ENCODE measurements at places on chromosomes 1 and 21. TPM values are rescaled to one million over a fixed set of nuclear protein-coding genes. Genes with fewer than 3 reads are reported as not detected.

- DNase-seq, result peak; percentile 20
Observed at GRCh38 chr1:209241487-209241886, 342.0 kb upstream of the CAMK1G start.

GRCh38 chr1:40774266-40774998 lies 9.2 kb upstream of the KCNQ4 start:
- peak; percentile 33 for DNase-seq

Gene SIK1
- total RNA-seq, result 0.69 TPM

DNA sequence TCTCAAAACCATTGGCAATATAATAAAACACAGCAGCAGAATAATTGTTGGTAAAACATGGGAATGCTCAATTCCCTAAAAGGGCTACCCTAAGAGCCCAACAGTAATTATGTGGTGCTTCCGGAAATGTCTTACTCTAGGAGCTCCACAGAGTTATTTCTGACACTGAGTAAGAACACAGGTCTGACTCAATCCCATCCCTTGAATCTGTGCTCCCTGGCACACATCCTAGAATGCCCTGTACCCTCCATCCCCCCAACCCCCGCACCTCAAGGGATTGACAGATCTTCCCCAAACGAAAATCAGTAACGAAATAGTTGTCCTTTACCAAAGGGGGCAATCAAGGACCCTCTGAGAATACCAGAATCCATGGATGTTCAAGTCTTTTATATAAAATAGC lies 71.9 kb downstream of the SMYD2 start:
- DNase-seq, result no peak

DNA sequence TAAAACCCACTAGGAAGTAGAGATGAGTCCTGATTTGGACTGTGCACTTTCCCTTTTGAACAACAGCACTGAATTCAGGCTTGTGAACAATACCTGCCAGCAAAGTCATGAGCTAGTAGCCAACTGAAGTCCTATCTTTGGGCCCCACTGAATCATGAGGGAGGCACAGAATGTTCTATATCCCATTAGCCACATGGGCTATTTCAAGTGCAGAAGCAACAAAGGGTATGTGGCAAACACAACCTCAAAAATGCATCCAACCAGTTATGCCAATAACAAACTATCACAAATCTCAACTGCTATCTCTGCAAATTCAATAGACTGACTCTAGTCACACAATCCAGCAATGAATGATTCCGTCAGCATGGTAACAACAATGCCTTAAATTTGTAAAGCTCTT lies 276.0 kb downstream of the MRPL39 start:
- no peak for DNase-seq

Gene KRTAP7-1
- not detected for total RNA-seq

- peak; percentile 91 for DNase-seq
Observed at GRCh38 chr21:44006017-44006619, 6.0 kb upstream of the TRAPPC10 start.

DNA sequence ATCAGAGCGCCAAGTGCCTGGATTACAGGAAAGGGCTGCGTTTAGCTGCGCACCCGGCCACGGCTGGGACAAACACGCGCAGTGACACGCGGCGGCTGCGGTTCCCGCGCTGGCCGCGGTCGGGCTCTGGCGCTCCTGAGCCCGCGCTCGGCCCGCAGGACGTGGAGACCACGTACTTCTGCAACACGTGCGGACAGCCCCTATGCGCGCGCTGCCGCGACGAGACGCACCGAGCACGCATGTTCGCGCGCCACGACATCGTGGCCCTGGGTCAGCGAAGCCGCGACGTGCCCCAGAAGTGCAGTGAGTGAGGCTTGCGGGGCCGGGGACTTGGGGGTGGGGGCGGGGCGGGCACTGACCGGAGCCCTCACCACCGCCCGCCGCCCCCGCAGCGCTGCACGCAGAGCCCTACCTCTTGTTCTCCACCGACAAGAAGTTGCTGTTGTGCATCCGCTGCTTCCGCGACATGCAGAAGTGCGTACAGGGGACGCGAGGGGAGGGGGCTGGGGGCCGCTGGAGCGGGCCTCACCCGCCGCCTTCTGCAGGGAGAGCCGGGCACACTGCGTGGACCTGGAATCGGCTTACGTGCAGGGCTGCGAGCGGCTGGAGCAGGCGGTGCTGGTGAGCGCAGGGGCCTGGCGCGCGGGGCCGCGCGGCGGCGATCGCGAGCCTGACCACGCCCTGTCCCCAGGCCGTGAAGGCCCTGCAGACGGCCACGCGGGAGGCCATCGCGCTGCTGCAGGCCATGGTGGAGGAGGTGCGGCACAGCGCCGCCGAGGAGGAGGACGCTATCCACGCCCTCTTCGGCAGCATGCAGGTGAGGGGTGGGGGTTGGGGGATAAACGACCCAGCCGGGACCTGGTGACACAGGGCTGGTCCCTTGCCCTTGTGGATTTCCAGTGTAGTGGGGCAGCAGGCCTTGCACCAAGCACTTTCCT lies 3.1 kb downstream of the RNF207 start:
- no peak for DNase-seq

Gene RAB25
- total RNA-seq, result 43.9 TPM

DNA sequence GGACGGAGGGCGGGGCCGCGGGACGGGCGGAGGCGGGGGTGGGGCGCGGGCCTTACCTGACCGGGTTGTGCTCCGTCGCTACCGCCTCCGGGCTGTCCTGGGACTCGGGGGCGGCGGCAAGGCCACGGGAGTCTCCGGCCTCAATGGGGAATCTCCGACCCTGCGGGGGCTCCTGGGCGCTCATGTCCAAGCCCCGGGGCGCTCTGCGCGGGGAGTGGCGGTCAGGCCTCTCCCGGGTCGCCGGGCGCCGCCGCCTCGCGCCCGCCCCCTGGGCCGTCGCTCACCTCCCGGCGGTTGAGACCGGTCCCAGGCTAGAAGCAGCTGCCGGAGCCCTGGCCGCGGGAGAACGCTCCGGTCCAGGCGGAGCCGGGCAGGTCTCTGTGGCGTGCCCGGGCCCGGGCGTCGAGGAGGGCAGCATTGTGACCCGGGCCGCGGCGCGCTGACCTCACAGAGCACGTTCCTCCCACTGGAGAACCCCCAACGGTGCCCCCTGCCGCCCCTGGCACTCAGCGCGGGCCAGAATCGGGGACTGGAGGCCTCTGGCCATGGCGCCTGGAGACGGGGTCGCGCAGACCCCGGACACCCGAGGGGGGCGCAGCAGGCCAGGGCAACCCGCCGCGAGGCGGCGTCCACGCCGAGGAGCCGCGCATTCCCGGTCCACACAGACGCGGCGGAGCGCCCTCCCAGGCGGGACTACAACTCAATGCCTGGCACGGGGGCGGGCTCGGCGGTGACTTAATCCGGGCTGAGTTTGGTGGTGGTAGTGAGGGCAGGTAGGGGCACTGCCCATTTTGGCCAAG lies 411 bp downstream of the FAM229A start:
- no peak for DNase-seq

- peak; percentile 54 for DNase-seq
Observed at GRCh38 chr1:238606896-238607295, 716.2 kb upstream of the ZP4 start.

DNA sequence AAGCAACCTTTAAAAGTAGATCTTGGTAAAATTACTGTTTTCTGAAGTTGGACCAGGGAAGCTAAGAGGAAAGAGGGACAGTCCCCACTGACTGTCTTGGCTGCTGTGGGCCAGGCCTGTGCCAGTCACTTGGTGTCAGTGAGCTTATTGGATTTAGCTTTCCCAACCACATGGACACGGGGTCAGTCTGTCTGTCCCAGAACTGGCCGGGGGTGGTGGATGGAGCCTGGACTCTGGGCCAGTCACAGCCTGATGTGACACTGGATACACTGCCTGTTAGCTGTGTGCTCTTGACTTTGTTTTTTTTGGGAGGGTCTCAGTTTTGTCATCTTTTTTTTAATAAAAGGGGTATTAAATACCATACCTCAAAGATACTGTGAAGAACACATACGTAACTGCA lies 96.7 kb downstream of the GALNT2 start:
- no peak for DNase-seq

Gene OR2M3
- total RNA-seq, result not detected

DNA sequence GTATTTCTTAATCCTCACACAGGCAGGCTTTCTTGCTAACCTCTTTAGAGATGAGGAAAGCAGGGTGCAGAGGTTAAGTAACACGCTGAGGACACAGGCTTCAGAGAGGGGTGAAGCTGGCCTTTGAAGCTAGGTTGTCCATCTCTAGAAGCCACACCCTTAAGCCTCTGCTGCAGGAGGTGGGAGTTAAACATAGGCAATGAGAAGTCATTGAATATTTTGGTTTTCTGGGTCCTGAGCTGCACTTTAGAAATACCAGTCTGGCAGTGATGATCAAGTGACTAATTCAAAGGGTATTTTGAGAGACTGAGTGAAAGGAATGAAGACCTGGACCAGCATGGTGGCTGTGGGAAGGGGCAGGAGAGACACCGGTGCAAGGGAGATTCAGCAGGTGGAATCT lies 9.9 kb downstream of the KCNJ15 start:
- peak; percentile 77 for DNase-seq

GRCh38 chr1:204583909-204584632 lies 67.9 kb downstream of the MDM4 start:
- no peak for DNase-seq

DNA sequence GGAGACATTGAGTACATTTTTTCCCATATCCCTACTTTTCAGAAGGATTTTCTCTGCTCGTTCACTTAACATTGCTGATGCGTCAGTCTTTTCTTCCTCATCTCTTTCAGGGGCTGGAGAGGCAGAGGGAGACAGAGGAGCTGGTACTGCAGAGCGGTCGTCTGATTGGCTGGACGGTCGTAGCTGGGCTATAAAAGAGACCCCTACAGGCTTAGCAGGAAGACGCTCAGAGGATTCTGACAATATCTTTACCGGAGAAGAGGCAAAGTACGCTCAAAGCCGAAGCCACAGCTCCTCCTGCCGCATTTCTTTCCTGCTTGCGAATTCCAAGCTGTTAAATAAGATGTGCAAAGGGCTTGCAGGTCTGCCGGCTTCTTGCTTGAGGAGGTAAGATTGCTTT lies at the start of gene RGS4:
Gene RGS4, plus strand, starts transcription at position 220 of the 400 bp plus-strand sequence. Its CDS starts 124 bp downstream, at position 344.
- peak; percentile 86 for DNase-seq

DNA sequence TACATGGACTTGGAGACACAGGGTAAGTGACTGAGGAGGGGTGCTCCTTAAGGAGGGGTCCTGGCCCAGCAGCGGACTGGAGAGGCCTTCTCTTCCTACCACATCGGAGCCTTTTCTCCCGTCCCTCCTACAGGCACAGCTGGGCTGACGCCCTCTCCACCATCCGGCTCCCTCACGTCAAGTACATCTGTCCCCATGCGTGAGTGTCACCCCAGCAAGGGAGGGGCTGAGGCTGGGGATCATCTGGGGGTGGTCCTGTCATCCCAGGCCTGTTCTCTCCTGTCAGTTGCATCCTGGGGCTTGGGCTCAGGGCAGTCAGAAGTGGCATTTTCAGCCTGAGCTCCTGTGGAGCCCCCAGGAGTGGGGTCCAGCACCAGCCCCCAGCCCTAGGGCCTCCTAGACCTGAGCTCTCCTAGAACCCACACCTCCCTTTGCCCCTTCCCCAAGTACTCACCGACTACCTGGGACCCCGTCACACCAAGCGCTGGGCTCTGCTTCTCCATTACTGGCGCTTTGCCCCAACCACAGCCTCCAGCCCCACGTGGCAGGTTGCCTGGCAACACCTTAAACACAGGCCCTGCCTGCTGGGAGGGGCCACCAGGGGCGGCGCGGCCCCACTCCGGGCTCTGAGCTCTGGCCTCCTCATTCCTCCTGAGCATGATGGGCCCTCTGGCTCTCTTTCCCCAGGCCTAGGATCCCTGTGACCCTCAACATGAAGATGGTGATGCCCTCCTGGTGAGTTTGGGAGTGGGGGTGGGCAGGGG lies 2.3 kb downstream of the LYPLA2 start:
- peak; percentile 44 for DNase-seq

- DNase-seq, result no peak
Observed at GRCh38 chr1:113557187-113557586, 166.9 kb downstream of the MAGI3 start.

GRCh38 chr1:91821126-91821868 lies 64.7 kb downstream of the TGFBR3 start:
- no peak for DNase-seq

DNA sequence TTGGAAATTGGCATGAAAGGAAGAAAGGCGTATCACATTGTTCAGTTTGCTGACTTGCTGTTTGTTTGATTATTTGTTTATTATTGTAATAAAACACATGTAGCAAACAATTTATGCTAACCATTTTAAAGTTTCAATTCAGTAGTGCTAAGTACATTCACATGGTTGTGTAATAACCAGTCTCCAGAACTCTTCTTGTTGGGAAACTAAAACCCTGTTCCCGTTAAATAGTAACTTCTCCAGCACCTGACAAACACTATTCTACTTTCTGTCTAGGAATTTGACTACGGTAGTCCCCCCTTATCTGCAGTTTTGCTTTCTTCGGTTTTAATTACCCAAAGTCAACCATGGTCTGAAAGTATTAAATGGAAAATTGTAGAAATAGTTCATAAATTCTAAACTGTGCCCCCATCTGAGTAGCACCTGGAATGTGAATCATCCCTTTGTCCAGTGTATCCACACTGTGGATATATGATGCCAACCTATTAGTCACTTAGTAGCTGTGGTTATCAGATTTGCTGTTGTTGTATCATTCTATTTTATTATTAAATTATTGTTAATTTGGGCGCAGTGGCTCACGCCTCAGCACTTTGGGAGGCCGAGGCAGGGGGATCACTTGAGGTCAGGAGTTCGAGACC lies 5.5 kb downstream of the MORC3 start:
- peak; percentile 83 for DNase-seq

All from renal cortical epithelial cell (primary cell).